ENCODE measurements at places on chromosomes 11 and 22.

DNA sequence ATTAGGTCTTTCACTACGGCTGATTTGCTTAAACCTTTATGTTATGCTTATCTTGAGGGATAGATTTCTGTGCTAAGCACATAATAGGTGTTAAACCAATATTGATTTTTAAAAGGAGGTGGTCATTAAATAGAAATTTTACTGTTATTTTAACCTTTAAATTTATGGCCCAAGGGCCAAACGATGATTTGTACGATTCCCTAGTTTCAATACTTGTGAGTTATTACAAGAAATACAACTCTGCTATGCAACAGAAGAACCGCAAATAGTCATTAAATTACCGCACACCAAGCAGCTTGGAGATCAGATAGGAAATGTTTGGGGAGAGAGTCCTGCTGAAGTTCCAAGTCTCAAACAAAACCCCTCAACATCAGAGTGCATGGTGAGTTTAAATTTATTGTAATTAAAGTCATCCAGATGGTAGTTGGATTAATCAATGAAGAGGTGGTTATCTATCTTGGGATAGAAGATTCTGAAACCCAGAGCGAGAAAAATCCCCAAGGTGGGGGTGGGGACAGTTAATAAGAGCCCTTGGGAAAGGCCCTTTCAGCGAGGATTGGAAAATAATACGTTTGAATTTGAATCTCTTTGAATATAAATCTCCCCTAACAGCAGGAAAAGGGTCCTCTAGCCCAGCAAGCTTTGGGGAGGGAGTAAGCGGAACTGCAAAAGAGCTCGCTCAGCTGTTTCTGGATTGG, 805 bp upstream of the QSER1 start:
- peak; percentile 67 for DNase-seq

- no peak for DNase-seq
Measured at GRCh38 chr22:21736084-21736642, 569 bp upstream of the YPEL1 start.

- peak; percentile 56 for DNase-seq
Measured at GRCh38 chr11:108933630-108934029, 268.8 kb downstream of the DDX10 start.

GRCh38 chr22:37904572-37905533, 1.2 kb upstream of the MICALL1 start:
- DNase-seq = peak; percentile 28

DNA sequence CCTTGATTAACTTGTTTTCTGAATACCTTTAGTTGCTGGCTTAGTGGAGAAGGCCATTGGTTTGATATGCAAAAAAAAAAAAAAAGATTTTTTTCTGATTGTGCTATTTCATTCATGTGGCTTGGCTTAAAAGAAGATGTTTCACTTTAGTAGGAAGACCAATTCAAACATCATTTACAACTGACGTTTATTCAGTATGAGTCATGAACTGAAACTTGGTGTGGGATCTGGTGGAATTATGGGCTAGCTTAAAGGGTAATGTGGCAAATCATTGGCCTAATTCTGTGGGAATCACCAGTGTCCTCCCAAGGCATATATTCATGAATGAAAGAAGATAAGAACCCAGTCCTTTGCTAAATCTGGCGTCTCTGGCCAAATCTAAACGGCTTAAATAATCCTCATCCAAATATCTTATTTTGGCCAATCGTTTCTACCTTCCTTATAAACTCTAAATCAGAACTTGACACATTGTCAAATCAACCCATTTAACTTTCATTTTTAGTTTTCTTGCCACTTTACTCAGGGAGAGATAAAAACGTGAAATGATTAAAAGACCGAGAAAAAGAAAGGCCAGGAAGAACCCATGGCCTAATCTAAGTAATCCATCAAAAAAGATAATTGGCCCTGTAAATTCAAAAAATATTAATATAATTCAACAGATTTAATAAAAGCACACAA, 77.0 kb downstream of the DDIAS start:
- no peak for DNase-seq

- DNase-seq = peak; percentile 73
Measured at GRCh38 chr11:65352783-65353182, 1.8 kb upstream of the TIGD3 start.

DNA sequence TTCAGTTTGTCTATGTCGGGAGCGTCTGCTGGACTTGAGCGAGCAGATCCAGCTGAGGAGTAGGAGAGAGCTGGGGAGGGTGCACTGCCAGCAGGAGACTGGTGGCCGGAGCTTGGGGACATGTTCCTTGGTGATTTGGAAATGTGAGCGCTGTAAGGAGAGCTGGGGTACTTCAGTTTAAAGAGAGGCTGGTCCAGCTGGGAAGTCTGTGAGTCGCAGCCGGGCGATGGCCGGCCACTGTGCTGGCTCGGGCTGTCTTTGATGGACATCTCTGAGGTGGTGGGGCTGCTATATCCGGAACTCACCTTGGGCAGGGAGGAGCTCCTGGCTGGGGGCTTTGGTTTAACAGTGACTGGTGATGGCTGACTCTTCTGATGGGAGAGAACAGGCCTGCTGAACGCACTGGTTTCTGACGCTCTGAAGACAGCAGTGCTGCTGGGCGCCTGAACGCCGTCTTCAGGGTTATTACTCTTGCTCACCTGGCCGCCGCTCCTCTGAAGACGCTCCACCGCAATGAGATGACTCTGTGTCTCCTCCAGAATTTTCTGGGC, 63.6 kb upstream of the PITPNB start:
- no peak for DNase-seq

DNA sequence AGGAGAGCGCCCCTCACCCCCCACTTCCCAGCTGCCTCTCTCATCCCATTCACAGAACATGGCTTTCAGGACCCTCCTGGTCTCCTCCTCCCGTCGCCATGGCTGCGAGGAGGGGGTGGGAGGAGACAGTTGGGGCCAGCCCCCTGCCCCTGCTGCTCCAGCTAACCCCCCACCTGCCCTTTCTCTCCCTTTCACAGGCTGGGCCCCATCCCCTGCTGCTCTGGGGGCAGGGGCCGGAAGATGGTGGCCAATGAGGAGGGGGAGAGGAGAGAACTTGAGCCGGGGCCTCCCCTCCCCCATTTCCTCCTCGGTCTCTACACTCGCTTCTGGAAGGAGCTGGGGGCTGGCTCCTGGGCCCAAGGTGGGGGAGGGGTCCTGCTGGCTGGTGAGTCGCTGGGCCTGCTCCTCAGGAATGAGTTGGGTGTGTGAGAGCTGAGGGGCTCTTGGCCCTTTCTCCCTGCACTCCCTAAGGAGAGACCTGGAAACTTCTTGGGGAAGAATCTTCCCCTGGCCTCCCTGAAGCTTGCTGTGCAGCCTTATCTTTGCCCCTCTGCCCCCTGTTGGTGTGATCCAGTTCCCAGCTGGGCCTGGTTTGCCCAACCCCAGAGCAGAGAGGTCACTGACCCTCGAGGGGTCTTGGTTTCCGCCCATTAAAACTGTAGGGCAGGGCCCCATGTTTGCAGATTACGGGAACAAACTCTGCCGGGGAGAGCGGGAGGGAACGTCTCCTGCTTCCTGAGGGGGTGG, 10.2 kb downstream of the YPEL4 start:
- peak; percentile 79 for DNase-seq

DNA sequence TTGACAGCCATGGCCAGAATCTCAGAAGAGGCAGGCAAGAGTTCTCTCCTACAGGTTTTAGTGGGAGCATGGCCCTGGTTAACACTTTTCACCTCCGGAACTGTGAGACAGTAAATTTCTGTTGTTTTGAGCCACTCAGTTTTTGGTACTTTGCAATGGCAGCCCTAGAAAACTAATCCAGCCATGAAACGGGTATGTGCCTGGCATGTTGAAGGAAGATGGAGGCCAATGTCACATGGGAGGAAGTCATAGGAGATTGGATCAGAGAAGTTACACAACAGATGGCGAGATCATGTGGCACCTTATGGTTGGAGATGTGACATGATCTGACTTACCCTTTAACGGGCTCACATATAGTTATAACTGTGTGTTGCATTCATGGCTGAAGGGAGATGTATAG, 63.2 kb upstream of the EED start:
- peak; percentile 51 for DNase-seq

DNA sequence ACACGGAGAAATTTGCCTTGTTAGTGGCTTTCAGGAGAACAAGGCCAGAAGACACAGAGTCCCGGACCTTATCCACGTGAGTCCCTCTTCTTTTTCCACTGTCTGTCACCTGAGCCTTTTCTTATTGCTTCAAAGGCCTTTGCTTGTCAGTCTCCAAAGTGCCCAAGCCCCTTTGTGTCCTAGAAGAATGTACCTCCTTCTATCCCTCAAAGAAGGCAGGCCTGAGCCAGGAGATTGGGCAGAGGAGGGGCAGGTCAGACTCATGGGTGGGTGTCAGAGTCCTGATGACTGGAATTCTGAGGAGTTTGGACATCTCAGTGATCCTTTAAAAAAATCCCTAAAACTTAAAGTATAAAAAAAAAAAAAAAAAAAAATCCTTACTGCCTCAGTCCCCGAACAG, 299.6 kb upstream of the NCAM1 start:
- DNase-seq = no peak

DNA sequence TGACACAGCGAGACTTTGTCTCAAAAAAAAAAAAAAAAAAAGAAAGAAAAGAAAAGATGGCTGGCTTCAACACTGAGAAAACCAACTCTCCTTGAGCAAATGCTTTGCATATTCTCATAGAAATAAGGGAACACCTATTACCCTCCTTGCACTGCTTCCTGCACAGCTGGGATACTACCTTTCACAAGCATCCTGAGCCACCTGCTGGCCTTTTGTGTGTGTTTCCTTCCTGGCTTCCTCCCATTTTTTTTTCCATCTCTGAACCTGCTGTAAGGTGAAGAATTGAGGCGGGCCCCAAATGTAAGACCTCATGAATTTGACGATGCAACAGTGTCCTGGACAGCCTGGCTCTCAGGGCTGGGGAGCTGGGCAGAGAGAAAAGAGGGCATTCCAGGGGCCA, 1.9 kb upstream of the RFPL3 start:
- peak; percentile 19 for DNase-seq

- DNase-seq = no peak
Measured at GRCh38 chr11:60658409-60658808, 41.0 kb upstream of the MS4A8 start.

GRCh38 chr11:64863391-64864060, 14.9 kb downstream of the EHD1 start:
- DNase-seq = no peak

- DNase-seq = peak; percentile 45
Measured at GRCh38 chr11:67379061-67380058, 6.0 kb upstream of the CLCF1 start.

- no peak for DNase-seq
Measured at GRCh38 chr11:31798057-31798553, 13.0 kb downstream of the PAX6 start.

DNA sequence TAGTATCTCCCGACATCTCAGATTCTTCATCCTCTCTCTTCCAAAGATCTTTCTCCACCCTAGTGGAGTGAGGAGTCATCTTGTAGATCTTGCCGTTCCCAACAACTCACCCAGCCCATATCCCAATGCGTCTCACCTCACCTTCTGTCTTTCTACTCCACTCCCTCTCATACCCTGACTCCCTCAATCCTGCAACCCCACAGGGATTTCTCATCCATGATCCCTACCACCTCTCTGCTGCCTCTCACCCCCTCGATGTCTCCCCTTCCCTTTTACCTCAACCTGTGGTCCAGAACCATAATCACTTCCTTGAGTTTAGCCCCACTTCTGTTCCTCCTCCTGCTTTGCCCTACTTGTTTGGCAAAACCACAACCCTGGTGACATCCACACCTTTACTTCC, 41.7 kb downstream of the OTOG start:
- DNase-seq = no peak

DNA sequence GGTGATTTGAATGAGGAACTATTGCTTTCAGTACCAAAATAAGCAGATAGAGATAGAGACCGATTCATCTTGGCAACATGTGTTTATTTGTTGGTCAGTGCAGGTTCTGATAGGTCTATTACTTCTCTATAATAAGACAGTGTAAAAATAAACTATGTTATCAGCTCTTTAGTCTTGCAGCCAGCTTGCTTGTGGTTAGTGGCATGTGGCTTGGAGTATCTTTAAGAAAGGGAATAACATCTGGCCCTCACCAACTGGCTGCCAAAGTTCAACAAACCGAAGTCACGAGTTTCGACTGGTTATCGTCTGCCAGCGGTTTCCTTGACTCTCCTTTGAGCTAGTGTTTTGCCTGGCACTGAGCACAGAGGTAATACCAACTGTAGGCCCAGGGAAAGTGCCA, 71.8 kb downstream of the CTTN start:
- DNase-seq = peak; percentile 98

- DNase-seq = no peak
Measured at GRCh38 chr22:49400136-49400940, 427.3 kb downstream of the BRD1 start.

DNA sequence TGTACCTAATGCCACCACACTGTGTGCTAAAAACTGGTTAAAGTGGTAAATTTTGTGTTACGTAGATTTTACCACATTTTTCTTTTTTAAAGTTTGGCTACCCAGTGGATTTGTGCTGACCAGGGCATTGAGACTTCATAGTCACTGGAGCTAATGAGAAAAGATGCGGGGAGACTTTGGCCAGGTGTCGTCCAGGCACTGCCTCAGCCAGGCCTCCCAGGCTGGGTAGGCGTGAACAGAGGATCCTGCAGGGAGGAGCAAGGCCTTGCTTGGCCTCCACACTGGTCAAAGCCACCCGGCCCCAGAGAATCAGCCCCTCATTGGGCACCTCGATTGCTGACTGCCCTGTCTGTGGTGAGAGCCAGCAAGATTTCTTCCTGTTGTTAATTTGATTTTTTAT, 13.4 kb upstream of the MGAT3 start:
- no peak for DNase-seq

GRCh38 chr22:39080052-39080762, 3.1 kb downstream of the APOBEC3G start:
- no peak for DNase-seq

GRCh38 chr11:36150986-36151385, 138.2 kb downstream of the COMMD9 start:
- DNase-seq = no peak

GRCh38 chr11:32255841-32256240, 165.0 kb downstream of the RCN1 start:
- DNase-seq = no peak

DNA sequence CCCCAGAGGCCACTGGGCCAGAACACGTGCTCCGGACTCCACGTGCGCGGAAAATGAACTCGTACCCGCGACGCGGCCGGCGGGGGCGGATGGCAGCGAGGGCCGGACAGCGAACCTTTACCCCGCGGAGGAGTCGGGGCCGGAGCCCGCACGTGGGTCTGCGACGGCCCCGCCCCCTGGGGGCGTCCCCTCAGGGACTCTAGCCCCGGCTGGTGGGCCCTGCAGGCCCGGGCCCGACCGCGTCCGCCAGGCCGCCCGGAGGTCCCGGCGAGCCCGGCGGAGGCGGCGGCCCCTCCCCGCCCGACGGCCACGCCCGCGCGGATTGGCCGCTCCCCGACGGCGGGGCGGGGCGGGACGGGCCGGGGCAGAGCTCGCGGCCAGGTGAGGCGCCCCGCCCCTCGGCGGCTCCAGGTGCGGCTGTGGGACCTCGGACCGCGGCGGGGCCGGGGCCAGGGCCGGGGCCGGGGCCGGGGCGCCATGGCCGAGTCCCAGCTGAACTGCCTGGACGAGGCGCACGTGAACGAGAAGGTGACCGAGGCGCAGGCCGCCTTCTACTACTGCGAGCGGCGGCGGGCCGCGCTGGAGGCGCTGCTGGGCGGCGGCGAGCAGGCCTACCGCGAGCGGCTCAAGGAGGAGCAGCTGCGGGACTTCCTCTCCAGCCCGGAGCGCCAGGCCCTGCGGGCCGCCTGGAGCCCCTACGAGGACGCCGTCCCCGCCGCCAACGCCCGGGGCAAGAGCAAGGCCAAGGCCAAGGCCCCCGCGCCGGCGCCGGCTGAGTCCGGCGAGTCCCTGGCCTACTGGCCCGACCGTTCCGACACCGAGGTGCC, at the start of gene FAM83F:
TSS of gene FAM83F (plus strand) at position 389 of the 827 bp plus-strand sequence. CDS start at position 478, 89 bp downstream.
- peak; percentile 70 for DNase-seq

All from hematopoietic multipotent progenitor cell treated with erythropoietin and hydrocortisone succinate and interleukin-3 and kit ligand, for 4 days (in vitro differentiated cells).